ENCODE measurements at places on chromosomes 11 and 22.

GRCh38 chr22:45877651-45878050 lies 99.3 kb downstream of the WNT7B start:
- no peak for DNase-seq

DNA sequence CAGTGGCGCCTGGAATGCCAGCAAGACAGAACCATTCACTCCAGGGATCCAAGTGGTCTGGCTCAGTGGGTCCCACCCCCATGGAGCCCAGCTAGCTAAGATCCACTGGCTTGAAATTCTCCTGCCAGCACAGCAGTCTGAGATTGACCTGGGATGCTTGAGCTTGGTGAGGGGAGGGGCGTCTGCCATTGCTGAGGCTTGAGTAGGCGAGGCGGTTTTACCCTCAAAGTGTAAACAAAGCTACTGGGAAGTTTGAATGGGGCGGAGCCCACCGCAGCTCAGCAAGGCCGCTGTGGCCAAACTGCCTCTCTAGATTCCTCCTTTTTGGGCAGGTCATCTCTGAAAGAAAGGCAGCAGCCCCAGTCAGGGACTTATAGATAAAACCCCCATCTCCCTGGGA lies 125.7 kb upstream of the DDI1 start:
- DNase-seq: no peak

DNA sequence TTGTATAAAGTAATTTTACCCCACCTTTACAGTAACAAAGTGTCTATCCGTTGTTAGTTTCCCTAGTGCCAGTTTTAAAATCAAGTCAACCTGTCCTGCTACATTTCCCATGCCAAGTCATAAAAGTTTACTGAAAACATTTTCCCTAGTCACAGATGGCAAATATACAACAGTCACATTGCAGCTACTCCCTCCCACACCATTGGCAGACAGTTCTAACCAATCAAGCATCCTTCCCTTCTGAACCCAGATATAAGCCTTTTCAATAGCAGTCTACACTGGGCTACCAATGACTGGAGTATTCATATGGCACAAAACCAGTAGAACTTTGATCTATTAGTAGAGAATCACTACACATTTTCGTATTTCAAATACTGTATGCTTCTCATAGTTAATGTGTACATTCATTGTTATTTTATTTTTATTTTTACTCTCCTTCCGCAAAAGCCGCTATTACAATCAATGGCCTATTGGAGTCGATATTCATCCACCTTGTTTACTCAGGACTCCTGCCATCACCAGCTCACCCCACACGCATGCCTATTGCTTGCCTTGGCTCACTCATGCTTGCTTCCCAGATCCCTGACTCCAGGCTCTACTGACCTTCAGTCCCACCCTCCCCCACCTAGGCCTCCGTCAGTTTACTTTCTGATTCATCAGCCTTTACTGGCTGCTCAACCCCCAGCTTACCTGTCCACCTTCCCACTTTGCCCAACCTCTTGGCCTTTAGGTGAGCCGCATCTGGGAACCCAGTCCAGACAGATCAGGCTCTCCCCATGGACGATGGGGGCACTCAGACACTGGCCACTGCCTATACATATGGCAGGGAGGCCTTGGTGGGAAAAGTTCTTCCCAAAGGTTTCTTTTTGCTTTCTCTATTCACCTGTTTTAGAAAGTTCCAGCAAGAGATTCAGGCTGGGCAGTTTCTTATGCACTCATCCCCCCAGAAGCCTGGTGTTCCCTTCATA lies 408.4 kb downstream of the SOX6 start:
- no peak for DNase-seq

DNA sequence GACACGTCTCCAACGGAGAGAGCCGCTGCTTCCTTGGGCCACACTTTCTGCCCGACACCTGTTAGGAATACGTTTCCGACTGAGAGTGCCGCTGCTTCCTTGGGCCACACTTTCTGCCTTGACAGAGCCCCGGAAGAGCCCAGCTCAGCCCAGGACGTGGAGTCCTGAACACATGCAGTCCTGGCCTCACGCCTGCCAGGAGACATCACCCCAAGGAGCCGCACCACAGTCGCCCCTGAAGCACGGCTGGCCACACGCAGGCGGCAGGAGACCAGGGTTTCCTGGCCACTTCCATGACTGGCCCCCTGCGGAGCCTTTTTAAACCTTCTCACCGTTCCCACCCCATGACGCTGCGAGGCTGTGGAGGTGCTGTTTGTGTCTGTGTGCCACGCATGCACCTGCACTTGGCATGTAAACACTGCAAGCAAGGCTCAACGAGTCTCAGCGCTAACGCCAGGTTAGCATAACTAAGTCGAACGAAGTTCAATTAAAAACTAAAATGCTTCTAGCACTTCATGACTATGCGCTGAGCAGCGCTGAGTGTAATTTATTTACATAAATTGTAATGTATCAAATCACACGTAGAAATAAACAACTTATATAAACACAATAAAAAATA lies 8.8 kb downstream of the TOLLIP start:
- no peak for DNase-seq

GRCh38 chr11:109789901-109790300 lies 303.3 kb upstream of the ZC3H12C start:
- no peak for DNase-seq

DNA sequence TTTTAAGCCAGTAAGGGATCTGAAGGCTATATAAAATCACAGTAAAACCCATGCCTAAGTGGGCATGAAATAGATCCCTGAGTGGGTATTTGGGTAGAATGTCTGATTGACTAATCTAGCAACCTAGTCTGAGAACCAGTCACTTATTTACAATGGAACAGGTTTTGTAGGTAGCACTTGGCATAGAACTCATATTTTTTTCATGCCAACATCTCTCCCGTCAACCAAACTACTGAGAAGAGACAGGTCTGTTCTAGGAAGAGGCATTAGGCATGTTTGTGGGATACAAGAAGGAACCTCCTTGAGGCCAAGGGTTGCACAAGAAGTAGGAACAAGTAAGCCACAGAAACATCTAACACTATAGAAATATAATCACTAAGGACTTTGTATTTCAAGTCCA lies 840.4 kb upstream of the TENM4 start:
- no peak for DNase-seq

GRCh38 chr11:12128301-12128751 lies 17.9 kb downstream of the MICAL2 start:
- DNase-seq: no peak

- DNase-seq: no peak
Measured at GRCh38 chr22:42842658-42843370, 14.3 kb downstream of the ARFGAP3 start.

GRCh38 chr11:107991868-107992414 lies 16.8 kb upstream of the CUL5 start:
- no peak for DNase-seq

- DNase-seq: no peak
Measured at GRCh38 chr11:73969991-73970800, 12.4 kb downstream of the UCP2 start.

All from fibroblast of mammary gland (primary cell).